ENCODE measurements at places on chromosomes 11 and 22.

DNA sequence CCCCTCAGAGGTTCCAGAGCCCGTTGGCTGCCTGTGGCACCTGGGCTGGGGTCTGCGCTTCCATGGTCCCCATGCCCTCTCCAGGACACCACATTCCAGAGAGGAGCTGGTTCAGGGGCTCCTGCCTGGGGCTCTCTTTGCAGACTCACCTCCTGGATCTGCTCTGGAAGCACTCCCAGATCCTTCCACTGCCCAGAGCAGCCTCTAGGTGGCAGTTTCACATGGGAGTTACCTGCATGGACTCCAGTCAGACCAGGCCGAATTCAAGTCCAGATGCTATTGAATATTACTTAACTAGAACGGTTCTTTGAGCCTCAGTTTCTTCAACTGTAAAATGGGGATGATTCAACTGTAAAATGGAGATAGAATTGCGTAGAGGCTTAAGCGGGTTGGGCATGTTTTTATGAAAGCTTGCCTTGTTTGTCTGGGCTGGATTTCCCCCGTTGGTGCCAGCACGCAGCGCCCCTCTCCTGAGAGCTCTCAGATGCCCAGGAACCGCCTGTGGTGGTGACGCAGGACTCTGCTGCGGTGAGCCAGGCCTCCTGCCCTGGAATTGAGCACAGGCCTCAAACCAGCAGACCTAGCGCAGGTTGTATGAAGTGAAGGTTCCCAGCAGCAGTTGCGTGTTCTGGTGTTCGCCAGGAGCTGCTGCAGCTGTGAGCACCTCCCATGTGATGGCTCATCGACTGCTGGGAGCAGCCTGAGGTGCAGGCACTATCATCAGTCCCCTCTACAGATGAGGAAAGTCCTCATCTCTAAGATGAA is 44.2 kb downstream of the LMO1 start:
- DNase-seq = no peak

DNA sequence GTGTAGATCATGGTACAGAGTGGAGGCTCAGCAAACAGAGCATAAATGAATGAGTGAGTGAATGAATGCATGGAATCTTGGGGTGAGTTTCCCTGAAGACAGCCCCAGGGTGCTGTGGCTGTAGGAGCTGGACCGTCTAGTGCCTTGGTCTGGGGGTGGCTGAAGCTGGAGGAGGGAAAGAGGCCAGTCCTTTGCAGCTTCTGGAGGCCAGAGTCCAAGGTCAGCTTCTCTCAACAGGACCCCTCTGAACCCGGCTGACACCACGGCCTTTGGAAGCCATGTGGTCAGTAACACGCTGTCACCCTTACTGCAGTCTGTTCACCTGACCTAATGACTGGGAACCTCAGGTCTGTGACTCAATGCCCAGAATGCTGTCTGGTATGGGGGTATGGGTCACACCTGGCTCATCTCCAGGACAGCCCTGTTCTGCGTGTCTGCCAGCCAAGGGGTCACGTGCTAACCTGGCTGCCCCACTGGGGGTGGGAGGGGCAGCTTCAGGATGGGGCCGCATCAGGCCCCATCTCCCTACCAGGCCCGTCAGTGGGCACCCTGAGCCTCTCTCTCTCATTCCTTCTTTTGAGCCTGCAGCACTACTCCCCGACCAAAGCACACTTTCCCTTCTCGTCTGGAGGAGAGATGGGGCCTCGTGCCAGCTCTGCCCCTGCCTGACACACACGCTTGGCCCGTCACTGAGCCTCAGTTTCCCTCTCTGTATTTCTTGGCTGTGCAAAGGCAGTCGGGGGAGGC is 24.1 kb upstream of the CHKA start:
- no peak for DNase-seq

DNA sequence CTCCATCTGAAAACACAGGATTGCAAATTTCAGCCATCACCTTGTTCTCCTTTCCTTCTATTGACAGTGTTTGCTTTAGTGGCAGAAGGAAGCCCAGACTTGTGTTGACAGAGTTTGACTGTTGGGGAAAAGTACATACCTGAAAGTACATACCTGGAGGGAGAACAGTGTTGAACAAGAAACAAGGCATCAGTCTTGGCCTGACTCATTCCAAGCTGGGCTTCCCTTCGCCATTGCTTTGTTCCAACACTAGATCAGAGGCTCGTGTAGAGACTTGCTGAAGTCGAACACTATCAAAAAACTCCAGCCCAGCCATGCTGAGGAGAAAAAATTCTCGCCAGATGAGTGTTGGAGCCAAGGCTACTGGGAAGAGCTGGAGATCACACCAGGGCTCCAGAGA is 133.4 kb downstream of the BBOX1 start:
- no peak for DNase-seq

- no peak for DNase-seq
These were observed 87.6 kb upstream of the FSHB start for GRCh38 chr11:30143098-30143705.

DNA sequence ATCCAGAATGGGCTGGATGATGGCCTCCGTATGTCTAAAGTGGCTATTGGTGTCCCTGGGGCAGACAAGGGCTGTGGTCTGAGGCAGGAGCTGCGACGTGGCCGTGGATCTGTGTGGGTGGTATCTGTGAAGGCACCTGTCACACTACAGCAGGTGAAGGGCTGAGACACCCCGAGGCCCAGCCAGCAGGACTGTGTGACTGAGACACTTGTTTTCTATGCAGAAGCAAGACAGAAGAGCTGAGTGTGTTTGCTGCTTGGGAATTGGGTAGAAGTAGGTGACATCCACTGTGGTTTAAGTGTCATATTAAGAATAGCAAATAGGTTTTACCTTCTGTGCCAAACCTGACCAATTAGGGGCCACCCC is 35.0 kb downstream of the AMPD3 start:
- no peak for DNase-seq

Measured in stimulated activated CD4-positive, alpha-beta T cell treated with anti-CD3 and anti-CD28 coated beads, Interleukin-1b, Interleukin-23, amount 100 ng/mL, for 1 hour (primary cell).